LoVo (cell line): ENCODE measurements at places on chromosomes 6 and 20.

GRCh38 chr6:100171533-100172321 is 177.7 kb upstream of the MCHR2 start:
- no peak for DNase-seq

GRCh38 chr6:8860671-8861070 is 425.3 kb upstream of the SLC35B3 start:
- no peak for DNase-seq

DNA sequence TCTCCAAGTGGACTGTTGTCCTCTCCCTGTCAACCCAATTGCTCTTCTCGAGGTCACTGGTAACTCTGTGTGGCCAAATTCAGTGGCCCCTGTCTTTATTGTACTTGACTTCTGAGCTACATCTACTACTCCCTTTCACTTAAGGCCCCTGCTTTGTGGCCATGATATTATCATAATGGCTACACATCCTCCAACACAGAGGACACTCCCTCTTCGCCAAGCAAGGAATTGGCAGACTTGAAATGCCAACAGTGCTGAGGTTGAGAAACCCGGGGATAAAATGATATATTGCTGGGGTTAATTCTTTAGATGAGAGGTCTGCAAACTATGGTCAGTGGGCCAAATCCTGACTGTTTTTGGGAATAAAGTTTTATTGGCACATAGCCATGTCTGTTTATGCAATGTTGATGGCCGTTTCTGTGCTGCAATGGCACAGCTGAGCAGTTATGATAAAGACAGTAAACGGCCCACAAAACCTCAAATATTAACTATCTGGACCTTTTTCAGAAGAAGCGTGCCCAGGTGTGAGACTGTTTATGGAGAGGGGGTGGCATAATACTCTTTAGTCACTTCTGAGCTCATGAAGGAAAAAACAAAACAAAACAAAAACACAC is 12.0 kb upstream of the MRPS10 start:
- no peak for DNase-seq

GRCh38 chr6:436308-437036 is 44.9 kb downstream of the IRF4 start:
- no peak for DNase-seq

- no peak for DNase-seq
Measured at GRCh38 chr20:58028123-58028522, 200.3 kb downstream of the ANKRD60 start.

- DNase-seq: no peak
Measured at GRCh38 chr6:92593201-92593600, 826.2 kb downstream of the EPHA7 start.

GRCh38 chr6:168210239-168211105 is 109.1 kb downstream of the DACT2 start:
- DNase-seq: no peak

DNA sequence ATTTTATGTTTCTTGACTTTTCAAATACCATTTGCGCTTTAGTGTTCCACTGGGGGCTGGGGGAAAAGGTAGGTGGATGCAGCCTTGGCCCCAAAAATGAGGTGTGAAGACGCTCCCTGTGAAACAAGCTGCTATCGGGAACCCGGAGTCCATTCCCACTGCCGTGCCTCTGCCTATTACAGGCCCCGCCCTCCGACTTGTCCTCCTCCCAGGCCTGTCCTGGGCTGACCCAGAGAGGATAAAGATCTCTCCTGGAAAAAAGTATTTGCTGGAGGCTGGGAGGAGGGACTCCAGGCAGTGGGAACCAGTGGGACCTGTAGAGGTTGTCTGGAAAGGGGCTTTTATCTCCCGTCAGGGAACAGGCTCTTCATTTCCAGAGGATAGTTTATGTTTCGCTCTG is 215.0 kb downstream of the SLC24A3 start:
- no peak for DNase-seq

GRCh38 chr6:135162678-135163439 is 18.2 kb upstream of the MYB start:
- peak; percentile 36 for DNase-seq

- no peak for DNase-seq
Measured at GRCh38 chr6:134373282-134373922, 55.5 kb upstream of the SGK1 start.

GRCh38 chr6:24891004-24891403 is 44.8 kb downstream of the RIPOR2 start:
- no peak for DNase-seq

DNA sequence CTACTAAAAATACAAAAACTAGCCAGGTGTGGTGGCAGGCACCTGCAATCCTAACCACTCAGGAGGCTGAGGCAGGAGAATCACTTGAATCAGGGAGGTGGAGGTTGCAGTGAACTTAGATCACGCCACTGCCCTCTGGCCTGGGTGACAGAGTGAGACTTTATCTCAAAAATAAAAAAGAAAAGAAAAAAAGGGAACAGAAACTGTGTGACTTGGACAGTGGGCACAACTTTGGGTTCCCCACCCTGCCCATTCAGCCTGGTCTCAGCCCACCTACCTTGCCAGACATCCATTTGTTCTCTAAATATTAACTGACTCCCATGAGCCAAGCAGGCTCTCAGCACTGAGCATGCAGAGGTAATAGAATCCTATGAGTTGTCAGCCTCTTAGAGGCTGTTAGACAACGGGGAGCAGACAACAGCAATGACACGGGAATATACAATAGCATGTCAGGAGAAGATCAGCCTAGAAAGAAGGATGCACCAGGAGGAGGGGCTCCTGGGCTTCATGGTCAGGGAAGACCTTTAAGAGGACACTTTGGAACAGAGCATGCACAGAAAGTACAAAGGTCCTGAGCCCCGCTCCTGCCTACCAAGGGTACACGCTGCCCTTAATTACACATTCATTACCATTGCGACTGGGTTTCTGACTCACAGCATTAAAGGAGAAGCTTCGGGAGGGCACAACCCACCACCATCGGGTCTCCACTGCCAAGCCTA is 20.0 kb downstream of the FAM209B start:
- no peak for DNase-seq

- DNase-seq: no peak
Measured at GRCh38 chr6:147560670-147561069, 52.2 kb downstream of the SAMD5 start.

DNA sequence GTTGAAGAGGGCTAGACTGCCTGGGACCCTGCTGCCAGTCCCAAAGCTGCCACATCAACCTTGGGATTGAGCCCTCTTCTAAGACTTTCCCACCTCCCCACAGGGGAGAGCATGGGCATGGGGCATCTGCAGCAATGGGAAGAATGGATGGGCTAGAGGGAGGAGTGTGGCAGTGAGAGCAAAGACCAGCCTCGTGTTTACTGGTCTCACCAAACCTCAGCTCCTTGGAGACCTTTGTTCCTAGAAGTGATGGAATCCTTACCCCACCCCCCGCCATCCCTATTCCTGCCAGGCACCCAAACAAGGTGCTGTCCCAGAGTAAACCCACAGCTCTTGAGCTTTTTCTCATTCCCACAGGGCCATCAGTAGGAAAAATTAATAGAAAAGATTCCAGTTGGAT is 20.0 kb upstream of the ARMC12 start:
- no peak for DNase-seq

DNA sequence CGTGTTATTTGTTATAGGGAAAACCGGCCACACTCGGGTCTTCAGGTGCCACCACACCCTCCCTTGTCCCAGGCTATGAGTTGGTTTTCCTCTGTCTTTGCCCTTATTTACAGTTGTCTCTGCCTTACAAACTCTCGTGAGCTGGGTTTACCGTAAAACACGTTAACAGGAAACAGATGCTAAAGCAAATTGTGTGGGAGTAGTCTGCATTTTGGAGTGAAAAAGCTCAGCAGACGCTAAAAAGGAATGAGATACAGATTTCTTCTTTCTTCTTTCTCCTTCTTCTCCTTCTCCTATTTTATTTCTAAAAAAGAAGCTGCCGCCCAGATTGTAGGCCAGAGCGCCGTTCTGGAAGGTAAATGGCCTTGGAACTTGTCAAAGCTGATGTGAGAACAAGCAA is 51.9 kb downstream of the APCDD1L start:
- DNase-seq: no peak

GRCh38 chr20:39716796-39717341 is 754.7 kb downstream of the DHX35 start:
- DNase-seq: no peak

DNA sequence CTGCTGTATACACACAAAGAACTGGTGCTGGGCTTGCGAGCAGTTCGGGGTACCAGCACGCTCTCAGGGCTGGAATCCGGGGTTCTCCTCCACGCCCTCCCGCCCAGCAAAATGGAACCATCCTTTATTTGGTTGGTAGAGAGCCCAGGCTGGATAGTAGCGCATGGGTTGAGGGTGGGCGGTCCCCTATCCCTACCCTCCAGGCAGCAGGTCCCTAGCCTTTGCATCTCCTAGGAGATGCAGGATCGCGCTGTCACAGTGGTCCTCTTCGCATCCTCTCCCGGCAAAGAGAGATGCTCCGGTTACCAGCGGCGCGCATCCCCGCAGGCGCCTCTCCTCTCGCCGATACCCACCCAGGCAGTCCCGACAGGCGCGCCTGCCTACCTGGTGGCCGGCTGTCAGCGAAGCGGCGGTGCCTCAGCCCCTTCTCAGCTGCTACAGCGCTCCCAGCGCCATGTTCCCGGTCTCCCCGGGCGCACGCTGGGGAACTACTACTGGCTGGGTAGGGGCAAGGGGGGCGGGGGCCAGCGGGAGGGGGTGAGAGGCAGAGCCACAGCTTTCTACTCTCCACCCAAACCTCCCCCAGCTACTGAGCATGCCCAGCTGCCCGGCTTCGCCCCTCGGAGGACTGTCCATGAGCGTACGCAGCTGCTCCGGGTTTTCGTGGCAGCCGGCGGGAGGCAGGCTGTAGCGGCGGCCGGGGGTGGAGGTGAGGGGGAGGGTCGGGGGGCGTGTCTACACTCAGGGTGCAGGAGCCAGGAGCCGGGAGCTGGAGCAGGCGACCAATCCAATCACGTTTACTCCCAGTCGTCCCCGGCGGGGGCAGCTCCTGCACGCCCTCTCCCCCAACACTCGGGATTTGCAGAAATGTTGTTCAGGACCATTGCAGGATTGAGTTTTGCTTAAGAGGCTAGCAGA is at the start of gene PAK5:
Gene PAK5, minus strand, starts transcription at position 699 of the 918 bp plus-strand sequence. CDS start 194,748 bp downstream, outside the sequence.
- DNase-seq: no peak

- no peak for DNase-seq
Measured at GRCh38 chr20:63333241-63333836, 27.8 kb downstream of the CHRNA4 start.

GRCh38 chr6:36516559-36516958 is 30.7 kb downstream of the STK38 start:
- DNase-seq: no peak

- DNase-seq: no peak
Measured at GRCh38 chr20:45822857-45823256, 4.3 kb downstream of the TNNC2 start.

DNA sequence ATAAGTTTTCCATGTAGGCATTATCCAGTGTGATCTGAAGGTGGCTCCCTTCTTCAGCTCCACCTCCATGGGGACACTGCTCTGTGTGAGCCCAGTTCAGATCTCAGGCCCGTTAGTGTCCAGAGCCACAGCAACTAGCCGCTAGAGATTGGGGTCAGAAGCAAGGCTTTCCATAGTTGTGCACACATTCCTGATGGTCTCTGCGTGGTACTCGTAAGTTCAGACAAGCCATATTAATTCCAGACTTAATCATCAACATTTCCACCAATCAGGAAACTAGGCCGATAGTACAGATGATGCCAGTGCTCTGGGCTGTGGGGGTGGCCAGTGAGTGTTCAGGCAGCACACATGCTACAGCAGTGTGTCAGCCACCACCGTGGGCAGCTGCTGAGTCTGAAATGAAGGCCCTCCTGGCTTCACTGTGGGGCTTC is 17.5 kb upstream of the SYNCRIP start:
- DNase-seq: no peak

GRCh38 chr6:15441215-15441868 is 195.5 kb downstream of the JARID2 start:
- DNase-seq: peak; percentile 46

GRCh38 chr6:141290941-141291721 is 841.6 kb upstream of the GJE1 start:
- DNase-seq: no peak

- DNase-seq: peak; percentile 23
Measured at GRCh38 chr6:106560996-106561685, 68.2 kb downstream of the RTN4IP1 start.

DNA sequence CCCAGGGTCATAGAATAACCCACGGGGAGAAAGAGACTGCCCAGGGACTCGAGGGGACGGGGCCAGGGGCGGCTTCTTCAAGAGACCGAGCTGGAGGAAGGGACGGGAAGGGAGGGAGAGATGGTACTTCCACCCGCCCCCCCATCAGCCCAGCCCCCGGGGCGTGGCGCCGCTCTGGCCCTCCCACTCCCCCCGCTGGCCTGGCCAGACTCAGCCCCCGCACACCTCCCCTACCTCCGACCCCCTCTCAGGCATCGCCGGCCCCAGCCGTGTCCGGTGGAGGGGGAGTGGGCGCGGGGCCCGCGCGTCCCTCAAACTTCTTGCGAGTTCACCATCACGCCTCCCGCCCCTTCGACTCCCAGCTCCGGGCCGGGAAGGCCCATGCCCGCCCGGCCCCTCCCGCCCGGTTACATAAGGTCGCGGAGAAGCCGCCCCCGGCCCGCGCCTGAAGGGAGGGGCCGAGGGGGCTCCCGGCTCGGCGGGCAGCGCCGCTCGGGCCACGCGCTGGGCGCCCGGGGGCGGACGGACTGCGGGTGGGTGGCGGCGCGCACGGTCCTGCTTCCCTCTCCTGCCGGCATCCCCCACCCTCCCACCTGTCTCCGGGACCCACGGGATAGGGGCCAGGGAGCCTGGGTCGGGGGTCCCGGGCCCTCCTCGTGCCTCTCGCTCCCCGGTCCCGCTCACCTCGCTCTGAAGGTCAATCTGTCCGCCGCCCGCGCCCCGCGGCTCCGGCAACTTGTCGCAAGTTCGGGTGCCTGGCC is 562 bp downstream of the TFEB start:
- DNase-seq: peak; percentile 42

DNA sequence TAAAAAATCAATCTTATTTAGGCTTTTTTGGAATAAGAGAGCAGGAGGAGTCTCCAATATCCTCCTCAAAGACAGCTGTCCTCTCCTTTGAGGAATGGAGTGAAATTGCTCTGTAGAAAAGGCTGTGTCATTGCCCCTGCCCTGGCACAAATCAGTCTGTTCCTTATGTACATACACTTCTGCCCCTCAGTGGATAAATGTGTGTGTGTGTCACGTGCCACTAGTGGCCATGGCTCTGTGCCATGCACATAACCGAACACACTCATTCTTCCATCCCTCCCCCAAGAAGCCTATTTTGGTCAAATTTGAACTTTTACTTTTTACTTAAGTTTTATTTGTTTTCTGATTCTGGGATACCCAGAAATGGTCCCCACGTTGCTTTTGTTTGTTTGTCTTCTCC is 49.2 kb downstream of the ANKS1A start:
- DNase-seq: no peak

- no peak for DNase-seq
Measured at GRCh38 chr6:160420969-160421556, 72.9 kb downstream of the SLC22A3 start.

GRCh38 chr20:17848249-17849048 is 120.1 kb downstream of the SNX5 start:
- no peak for DNase-seq

DNA sequence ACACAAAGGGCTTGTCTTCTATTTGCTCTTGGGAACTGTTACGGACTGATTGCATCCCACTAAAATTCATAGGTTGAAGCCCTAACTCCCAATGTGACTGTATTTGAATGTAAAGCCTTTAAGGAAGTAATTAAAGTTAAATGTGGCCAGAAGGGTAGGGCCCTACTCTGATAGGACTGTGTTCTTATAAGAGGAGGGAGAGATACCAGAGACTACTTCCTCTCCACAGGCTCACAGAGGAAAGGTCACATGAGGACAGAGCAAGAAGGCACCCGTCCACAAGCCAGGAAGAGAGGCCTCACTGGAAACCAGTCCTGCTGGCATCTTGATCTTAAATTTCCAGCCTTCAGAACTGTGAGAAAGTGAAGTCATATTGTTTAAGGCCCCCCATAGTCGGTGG is 211.9 kb downstream of the CDH26 start:
- DNase-seq: no peak
